ENCODE measurements at places on chromosomes 2 and 18.

DNA sequence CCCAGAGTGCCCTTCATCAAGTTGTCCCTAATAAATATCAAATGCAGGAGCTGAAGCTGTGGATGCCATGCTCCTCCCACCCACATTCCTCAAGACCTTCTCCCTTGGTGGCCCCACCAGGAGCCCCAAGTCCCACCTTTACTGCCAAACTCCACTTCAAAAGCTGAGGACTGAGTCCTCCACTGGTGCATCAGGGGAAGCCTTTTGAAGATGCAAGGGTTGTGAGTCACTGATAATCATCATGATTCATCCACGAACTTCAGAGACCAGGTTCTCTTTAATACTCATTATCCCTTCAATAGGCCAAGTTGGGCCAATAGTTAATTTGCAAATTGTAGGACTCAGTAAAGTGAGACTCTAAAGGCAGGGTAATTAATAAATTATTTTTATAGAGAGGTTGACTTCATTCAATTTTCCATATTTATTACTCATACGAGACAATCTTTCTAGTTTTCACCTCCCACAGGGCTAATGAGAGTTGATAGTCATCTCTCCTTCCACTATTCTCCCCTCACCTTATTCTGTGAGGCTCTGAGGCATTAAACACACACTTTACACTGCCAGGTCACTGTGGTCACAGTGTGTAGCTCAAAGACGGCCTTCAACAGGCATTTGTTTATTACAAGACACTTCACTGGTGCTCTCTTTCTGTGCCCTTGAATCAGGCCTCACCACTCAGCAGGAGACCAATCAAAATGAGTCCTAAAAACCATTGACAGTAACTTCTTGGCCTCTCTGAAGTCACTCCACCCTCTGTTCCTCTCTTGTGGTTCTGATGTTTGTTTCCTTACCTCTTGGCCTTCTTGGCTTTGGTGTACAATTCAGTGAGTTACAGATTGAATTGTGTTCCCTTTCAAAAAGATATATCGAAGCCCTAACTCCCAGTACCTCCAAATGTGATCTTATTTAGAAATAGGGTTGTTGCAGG, 99.9 kb downstream of the TRIB2 start:
- no peak for DNase-seq

DNA sequence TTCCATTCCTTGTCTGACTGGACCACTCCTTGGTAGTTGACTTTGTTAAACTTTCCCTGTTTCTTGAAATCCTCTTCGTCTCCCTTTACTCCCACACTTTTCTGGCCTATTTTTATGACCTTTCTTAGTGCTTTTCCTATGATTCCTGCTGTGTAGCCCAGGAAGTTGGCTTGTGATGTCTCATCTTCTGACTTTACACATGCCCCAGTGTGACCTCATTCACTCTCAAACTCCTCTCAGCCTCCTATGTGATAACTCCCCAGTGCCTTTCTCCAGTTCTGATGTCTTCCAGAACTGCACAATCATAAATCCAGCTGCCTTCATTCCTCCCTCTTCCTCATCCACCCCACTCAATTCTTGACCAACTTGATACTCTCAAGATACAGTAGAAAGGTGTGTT, 407.6 kb downstream of the TGIF1 start:
- no peak for DNase-seq

- no peak for DNase-seq
These were observed 45.9 kb upstream of the REG3G start for GRCh38 chr2:78979380-78980151.

DNA sequence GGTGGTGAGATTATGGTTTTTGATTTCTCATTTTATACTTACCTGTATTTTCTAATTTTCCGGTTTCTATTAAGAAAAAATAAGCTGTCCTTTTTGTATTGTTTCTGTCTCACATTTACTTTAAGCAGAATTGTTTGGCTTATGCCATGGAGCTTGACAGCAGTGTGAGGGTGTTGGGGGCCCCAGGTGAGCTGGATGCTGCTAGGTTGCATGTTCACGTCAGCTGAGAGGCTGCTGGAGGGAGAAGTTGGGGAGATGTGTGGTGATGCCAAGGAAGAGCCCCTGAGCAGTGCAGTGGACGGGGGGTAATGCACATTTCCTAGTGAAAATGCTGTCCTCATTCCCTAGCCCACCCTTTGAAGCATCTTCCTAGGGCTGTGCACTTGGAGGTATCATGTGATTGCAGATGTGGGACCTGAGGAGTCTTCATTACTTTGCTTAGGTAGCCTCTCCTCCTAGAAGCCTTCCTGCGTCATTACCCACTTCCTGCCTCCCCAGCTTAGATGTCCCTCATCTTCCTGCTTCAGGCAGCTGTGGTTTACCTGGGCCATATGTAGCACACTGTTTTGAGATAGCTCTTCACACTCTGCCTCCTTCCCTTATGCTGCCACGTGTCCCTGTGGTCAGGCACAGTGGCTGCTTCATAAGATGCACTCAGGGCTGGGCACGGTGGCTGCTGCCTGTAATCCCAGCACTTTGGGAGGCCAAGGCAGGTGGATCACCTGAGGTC, 16.2 kb downstream of the ATG16L1 start:
- DNase-seq: no peak

- DNase-seq: no peak
These were observed 102.4 kb upstream of the STON1 start for GRCh38 chr2:48427552-48427951.

DNA sequence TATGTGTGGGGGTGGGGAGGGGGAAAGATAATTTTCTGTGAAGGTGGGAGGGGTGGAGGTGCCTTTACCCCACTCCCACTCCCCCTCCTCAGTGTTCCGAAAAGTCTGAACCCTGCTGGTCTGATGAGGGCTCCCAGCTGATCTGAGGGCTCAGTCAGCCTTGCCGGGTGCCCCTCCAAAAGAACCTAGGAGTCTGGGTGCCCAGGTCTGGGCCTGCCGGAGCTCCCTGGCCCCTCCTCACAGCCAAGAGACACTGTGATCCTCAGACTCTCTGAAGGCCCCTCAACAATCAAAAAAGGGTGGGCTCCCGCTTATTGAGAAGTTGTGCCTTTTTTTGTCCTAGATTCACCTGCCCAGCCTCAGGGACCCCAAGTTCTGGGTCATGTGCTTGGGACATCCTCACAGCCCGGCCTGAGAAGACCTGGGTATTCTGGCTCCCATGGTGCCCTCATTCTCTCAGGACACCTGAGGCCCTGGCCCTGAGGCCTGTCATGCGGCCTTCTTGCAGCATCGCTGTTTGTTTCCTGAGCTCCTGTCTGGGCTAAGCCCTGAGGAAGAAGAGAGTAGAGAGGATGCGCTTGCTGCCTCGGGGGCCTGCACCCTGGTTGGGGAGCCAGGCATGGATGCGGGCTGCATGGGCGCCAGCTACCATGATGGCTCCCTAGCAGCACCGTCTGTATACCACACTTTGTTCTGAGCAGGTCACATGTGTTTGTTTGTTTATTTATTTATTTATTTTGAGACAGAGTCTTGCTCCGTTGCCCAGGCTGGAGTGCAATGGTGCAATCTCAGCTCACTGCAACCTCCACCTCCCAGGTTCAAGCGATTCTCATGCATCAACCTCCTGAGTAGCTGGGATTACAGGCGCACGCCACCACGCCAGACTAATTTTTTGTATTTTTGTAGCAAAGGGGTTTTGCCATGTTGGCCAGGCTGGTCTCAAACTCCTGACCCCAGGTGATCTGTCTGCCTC, 44.0 kb downstream of the SDC1 start:
- no peak for DNase-seq

GRCh38 chr2:86815611-86816010, 24.9 kb upstream of the CD8A start:
- DNase-seq: no peak

- no peak for DNase-seq
These were observed 52.2 kb downstream of the CDK15 start for GRCh38 chr2:201858281-201859184.

- DNase-seq: no peak
These were observed 154.9 kb downstream of the CAPN13 start for GRCh38 chr2:30652271-30652915.
